ENCODE measurements at places on chromosomes 16 and 17.
A peak's percentile ranks its signal among the peaks of the same experiment; 100 is the strongest.

DNA sequence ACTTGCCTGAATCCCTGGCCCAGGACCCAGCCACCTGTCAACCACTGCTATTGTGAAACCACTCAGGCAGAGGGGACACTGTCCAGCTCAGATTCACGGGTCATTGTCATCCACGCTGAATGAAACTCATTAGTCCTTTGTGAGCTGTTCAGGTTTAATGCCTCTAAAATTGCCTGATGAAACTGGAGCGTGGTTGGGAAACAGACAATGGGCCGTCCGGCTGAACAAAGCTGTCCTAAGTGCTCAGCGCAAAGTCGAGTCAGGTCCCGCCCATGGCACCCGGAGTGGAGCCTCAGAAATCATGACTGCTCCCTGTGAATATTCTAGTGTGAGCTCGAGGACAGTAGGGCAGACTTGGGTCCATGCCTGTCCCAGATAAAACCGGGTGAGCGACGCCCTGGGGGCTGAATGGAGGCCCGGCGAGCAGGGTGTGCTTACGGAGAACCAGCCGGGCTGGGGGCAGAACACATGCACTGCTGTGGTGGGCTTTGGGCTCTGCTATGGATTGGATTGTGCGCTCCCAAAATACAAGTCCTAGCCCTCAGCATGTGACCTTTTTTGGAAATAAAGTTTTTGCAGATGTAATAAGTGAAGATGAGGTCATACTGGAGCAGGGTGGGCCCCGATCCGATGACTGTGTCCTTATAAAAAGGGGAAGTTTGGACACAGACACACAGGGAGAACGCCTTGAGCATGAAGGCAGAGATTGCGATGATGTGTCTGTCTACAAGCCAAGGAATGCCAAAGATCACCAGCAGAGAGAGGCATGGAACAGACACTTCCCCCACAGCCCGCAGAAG, 12.9 kb upstream of the CMIP start:
- DNase-seq = no peak

- no peak for DNase-seq
Measured at GRCh38 chr17:5209396-5209795, 17.7 kb upstream of the ZNF594 start.

GRCh38 chr17:48678141-48678971, 44.0 kb downstream of the PRAC1 start:
- peak; percentile 80 for DNase-seq

DNA sequence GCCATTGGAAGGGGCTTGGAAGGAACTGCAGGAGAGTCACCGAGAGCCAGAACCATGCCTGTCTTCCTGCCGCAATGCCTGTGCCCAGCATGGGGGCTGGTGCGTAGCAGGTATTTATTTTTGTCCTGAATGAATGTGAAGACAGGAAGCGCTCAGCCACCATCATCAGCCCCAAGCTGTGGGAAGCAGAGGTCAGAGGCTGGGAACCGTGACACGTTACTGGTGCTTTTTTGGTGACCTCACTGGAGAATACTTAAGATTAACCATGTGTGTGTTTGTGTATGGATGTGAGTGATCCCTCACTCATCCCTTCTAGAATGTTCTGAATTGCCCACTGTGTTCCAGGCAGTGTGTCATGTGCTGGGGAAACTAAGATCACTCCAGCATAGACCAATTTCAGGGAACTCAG, 343.8 kb downstream of the SNX29 start:
- no peak for DNase-seq

All from activated T-cell treated with anti-CD3 and anti-CD28 coated beads, Interleukin-2, amount 50 U/mL, for 1 hour (primary cell).